ENCODE measurements at places on chromosomes 3 and 15.

DNA sequence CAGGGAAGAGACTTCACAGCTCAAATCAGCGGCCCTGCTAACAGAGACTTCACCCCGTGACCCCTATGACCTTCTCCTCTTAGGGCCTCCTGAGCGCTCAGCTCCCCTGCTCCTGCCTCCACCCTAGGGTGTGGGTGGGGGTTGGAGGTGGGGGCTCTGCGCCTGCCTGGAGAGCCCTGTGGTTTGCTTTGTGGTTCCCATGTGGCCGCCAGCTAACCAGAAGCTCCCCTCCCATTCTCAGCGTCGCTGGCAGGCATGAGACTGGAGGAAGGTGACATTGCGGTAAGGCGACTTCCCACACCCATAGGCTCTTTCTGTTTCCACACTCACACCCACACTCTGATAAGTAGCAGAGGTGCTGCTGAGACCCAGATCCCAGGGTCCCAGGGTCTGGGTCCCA lies 27.6 kb downstream of the XYLB start:
- no peak for DNase-seq

GRCh38 chr3:193573403-193574191 lies 18.9 kb upstream of the ATP13A4 start:
- DNase-seq, result no peak

- no peak for DNase-seq
These were observed 3.5 kb downstream of the SIDT1 start for GRCh38 chr3:113535898-113536297.

DNA sequence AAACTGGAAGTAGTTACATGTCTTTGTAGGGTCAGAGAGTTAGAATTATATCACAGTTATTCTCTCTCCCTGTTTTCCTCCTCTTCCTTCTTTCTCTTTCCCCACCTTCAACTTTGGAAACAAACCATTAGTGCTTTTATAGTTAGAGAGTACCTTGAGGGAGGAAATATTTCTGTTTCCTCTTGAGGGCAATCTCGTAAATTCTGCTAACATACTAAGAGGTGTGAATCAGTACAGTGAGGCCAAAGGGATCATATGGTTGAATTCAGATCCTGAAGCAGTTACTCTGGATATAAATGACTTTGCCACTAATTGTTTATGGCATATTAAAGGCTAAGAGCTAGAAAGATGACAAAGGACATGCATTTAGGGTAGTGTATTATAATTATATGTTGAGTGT lies 60.3 kb upstream of the CCNL1 start:
- DNase-seq, result no peak

GRCh38 chr3:128492671-128493569 lies at the start of gene GATA2:
Gene GATA2 (minus strand): TSS chr3:128493201. CDS start chr3:128487031, 6,170 bp downstream.
- no peak for DNase-seq

- peak; percentile 90 for DNase-seq
These were observed 16.3 kb upstream of the JMJD7 start for GRCh38 chr15:41811432-41812195.

DNA sequence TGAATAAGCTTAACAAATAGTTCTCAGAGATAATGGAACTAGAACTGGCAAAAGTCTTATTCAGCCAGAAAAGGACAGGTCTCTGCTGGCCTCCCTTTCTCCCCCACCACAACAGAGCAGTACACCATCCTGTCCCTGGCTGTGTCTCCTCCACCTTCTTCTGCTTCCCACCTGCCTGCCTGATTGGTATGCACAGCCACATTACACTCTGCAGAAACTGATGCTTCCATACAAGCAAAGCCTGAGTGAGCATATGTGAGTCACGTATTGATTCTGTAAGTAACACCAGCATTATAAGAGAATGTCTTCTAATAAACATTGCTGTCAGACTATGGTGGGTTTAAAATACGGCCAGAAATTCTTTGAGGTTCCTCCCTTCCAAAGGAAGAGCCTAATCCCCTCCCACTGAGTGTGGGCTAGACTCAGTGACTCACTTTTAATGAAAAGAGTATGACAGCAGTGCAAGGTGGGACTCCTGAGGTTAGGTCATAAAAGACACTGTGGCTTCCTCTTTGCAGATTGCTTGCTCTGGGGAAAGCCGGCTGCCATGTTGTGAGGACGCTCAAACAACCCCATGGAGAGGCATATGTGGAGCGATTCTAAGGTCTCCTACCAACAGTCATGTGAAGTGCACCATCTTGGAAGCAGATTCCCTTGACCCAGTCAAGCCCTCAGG lies 44.4 kb downstream of the ANXA2 start:
- DNase-seq, result no peak

GRCh38 chr15:94069844-94070243 lies 161.5 kb upstream of the MCTP2 start:
- DNase-seq, result no peak

DNA sequence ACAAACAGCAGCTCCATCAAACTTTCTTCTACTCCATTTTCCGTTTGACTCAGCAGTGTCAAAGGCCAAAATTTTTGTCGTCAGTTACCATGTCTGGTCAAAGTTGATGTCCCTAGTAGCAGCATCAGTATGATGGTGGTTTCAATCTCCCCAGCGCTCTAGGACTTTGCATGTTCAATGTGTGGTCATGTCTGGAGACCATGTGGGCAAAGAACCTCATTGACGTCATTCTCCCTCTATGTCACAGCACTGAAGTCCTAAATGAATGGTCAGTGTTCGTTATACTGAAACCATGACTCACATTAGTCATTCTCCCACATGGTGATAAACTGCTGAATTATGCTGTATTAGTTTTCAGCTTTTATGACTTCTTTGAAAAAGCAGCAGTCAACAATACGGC lies 23.2 kb downstream of the SHC4 start:
- DNase-seq, result no peak

DNA sequence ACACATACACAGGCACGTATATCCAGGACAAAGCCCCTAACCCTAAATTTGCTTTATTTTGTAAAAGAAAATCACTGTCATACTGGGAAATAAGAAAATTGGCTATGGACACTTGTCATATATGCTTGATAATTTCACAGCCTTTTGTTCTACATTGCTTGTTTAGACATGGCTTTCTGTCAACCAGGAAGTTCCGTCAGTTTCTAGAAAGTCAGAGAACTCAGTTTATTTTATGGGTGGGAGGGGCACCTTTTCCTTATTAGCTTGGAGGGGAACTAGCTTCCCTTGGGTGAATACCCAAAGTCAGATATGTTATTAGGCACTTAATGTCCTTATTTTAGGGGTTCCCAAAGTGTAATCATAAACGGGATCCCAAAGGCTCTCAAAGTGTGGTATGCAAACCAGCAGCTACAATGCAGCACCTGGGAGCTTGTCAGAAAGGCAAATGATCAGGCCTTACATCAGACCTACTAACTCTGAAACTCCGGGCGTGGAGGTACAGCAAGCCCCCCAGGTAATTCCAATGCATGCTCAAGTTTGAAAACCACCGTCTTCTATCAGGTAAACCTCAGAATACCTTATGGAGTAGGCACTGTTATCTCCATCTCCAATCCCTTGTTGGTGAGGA lies 50.1 kb downstream of the CADPS start:
- DNase-seq, result no peak

- DNase-seq, result no peak
These were observed 72.6 kb upstream of the RORA start for GRCh38 chr15:61301701-61302100.

- no peak for DNase-seq
These were observed 121.0 kb downstream of the P3H2 start for GRCh38 chr3:189999718-190000117.

GRCh38 chr3:188905547-188905946 lies 266.2 kb upstream of the TPRG1 start:
- peak; percentile 62 for DNase-seq

- no peak for DNase-seq
These were observed 32.0 kb downstream of the MUC20 start for GRCh38 chr3:195752546-195753331.

DNA sequence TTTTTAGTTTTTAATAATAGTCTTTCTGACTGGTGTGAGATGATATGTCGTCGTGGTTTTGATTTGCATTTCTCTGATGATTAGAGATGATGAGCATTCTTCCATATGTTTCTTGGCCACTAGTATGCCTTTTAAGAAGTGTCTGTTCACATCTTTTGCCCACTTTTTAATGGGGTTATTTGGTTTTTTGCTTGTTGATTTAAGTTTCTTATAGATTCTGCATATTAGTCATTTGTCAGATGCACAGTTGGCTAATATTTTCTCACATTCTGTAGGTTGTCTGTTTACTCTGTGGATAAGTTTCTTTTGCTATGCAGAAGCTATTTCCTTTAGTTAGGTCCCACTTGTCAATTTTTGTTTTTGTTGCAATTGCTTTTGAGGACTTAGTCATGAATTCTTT lies 185.4 kb downstream of the SUCNR1 start:
- no peak for DNase-seq

DNA sequence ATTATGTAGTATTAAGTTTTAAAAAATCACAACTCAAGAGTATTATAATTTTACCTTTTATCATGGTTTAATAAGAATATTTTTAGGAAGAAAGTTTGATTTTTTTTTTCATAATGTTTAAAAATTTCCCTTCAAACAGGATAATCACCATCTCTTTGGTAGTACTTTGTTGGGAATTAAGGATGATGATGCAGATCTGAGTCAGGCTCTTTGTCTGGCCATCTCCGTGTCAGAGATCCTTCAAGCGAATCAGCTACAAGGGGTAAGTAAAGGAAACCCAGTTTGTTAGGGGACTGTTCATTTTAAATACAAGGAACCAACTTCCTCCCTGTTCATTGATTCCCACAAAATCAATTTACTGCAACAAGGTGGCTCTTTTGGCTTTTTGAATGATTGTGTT lies 36.8 kb upstream of the NIT2 start:
- no peak for DNase-seq

DNA sequence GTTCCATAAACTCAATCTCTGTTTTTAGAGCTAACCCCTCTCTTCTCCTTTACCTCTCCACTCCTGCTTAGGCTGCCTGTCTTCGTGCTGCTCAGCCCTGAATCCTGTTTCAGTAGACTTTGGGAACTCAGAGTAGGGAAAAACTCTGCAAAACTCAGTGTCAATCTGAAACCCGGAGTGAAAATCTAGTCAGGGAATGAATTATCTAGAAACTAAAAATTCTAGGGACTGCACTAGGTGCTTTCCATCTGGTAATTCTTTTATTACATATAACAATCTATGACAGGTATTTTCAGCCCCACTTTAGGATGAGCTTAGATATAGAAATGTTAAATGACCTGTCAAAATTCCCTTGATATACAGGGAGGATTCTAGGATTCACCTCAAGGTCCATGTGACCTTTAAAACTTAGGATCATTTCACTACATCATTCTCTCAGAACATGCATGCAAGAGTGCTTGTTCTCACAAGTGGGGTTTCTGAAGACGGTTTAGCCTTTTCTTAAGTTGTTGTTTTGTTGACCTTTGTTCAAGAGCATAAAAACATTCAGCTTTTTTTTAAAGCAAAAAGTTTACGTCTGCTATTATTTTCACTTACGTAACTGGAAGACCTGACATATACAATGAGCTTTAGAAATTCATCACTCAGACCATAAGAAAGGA lies 108.2 kb upstream of the MBNL1 start:
- DNase-seq, result no peak

DNA sequence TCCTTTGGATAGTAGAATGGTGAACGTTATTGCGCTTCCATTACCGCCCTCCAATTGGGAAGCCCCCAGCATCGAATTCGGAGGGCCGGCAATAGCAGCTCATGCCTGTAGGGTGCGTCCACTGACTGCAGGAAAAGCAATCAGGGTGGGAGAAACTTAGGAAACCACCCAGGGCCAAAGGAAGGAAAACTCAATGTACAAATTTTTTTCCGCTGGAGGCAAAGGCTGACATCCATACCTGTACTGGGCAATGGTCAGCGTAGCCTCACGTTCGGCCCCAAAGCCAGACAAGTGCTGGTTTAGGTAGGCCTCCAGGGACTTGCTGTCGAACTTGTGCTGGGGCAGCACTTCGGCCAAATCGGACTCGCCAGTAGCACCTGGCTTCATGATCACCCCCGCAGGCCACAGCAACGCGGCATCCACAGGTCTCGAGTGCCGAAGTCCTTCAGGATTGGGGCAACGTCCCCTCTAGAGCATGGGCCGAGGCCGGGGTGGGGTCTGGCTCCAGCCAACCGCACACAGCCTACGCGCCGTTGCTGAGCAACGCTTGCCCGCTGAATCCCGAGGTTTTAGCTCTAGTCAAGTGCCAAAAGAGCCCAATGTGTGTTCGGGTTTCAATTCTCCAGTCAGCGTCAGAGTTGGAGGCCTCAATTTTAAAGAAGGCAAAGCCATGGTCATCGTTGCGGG lies at the start of gene ACAD11:
Gene ACAD11 (minus strand): TSS at position 445 of the 687 bp plus-strand sequence. CDS start 58 bp downstream, at position 387.
- peak; percentile 66 for DNase-seq

DNA sequence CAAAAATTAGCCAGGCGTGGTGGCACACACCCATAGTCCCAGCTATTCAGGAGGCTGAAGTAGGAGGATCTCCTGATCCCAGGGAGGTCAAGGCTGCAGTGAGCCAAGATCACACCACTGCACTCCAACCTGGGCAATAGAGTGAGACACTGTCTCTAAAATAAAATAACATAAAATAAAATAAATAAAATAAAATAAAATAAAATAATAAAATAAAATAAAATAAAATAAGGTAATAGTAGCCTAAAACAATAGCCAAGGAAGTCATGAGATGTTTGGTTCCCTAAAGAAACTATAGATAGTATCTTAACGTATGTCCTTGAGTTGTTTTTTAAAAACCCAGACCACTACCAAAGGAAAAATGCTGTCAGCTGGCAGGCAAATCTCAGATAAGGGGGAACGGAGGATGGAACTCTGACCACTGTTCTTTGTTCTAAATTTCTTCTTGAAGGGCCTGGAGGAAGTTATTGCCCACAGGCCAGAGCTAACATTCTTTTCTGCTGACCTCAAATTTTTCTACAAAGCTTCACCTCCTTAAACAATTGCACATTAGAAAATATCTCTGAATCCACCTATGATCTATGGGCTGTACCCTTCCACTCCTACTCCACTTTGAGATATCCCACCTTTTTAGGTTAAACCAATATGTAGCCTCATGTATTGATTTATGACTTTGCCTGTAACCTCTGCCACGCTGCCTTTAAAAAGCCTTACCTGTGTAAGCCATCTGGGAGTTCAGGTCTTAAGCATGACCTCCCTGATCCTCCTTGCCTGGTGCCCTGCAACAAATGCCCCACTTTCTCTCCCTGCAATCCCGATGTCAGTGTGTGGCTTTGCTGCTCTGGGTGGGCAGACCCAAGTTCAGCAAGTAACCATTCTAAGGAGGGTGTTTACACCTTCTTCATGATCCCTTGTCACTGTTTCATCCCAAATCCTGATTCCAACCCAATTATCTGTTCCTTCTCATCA lies 126.2 kb upstream of the BHLHE40 start:
- no peak for DNase-seq

GRCh38 chr3:44687898-44688297 lies 24.6 kb upstream of the ZNF502 start:
- DNase-seq, result no peak

GRCh38 chr3:140430494-140430893 lies 247.4 kb upstream of the TRIM42 start:
- no peak for DNase-seq

- no peak for DNase-seq
These were observed 8.9 kb downstream of the TPM1 start for GRCh38 chr15:63051156-63052066.

DNA sequence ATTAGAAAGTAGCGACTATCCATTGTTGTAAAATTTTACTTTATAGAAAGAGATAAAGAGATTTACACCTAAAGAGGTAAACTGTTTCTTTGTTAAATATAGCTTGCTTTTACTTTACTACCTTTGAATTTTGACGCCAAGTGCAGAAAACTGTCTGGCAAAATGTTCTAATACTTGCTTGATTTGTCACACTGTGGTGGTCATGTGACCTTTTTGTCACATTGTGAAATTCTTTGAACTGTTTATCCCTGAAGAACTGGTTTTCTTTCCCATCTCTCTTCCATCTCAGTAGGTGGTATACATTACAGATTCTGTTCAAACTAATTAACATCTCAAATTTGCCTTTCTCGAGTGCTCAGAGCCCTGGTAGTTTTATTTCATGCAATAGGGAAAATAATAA lies 327.4 kb downstream of the NAALADL2 start:
- DNase-seq, result no peak
